ENCODE measurements at places on chromosomes 3 and 15. TPM values are rescaled to one million over a fixed set of nuclear protein-coding genes. Genes with fewer than 3 reads are reported as not detected.

DNA sequence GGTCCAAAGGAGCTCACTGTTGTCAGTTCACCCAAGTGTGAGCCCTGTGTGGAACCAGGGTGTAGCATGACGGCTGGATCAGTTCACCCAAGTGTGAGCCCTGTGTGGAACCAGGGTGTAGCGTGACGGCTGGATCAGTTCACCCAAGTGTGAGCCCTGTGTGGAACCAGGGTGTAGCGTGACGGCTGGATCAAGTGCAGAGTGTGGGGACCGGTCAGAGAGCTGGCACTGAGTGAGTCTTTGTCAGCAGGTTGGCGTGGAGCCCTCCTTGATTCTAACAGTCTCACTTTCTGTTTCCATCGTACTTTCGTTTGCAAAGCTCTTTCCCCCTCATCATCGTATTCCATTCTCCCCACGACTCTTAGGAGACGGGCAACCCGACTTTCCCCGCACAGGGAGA, 57.9 kb upstream of the DLG1 start:
- no peak for DNase-seq
- peaks cover 31% of the 10 kb centered on the region for H3K36me3 ChIP-seq
- no peak overlapping the region for H3K4me3 ChIP-seq
- no peak overlapping the region for H3K27ac ChIP-seq
- H3K27me3 ChIP-seq: peaks cover 7% of the 10 kb centered on the region

DNA sequence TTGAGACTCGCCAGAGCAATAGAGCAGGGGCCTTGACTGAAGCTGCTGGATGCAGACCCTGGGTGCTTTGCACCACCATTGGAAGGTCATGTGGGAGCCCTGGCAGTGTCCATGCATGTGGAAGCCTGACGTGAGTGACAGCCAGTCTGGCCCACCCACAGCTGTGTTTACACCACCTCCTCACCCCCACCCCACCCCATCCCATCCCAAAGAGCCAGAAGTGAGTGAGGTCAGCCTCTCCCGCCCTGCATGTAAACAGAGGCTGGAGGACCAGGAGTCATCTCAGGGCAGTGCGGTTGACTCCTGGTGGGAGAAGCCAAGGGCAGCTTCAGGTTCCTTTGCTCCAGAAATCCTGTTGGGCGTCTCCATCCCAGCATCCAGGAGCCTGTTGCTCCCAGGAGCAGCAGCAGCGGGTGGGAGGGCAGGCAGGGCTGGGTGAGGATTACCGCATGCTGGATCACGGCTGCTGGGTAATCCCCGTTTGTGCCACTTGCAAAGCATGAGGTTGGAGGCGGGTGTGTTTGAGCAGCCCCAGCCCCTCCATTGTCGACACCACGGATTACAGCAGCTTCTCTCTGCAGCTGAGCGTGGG, 44.6 kb downstream of the CORO2B start:
- DNase-seq: no peak
- no peaks in the 10 kb centered on the region for H3K36me3 ChIP-seq
- peaks cover 24% of the 10 kb centered on the region for H3K4me1 ChIP-seq
- no peaks in the 10 kb centered on the region for H3K27me3 ChIP-seq

GRCh38 chr3:50168388-50168787, 13.3 kb downstream of the SEMA3F start:
- no peak for DNase-seq
- H3K4me3 ChIP-seq: no peak overlapping the region
- H3K36me3 ChIP-seq: peaks cover 10% of the 10 kb centered on the region
- H3K4me1 ChIP-seq: peaks cover 50% of the 10 kb centered on the region

IRAK2 gene
- total RNA-seq: 0.71 TPM

GCNT3 gene
- total RNA-seq: 0.20 TPM

DNA sequence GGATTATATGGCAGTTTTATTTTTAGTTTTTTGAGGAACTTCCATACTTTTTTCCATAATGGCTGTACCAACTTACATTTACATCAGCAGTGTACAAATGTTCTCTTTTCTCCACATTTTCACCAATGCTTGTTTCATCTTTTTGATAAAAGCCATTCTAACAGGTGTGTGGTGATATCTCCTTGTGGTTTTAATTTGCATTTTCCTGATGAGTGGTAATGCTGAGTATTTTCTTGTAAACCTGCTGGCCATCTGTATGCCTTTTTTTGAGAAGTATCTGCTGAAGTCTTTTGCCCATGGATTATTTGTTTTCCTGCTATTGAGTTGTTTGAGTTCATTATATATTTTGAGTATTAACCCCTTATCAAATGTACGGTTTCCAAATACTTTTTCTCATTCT, 50.6 kb downstream of the RPL39L start:
- H3K36me3 ChIP-seq: peaks cover 29% of the 10 kb centered on the region
- H3K4me1 ChIP-seq: peaks cover 13% of the 10 kb centered on the region
- H3K27ac ChIP-seq: no peak overlapping the region
- no peak overlapping the region for H3K4me3 ChIP-seq

PODXL2 gene
- total RNA-seq: 37.8 TPM

- no peak overlapping the region for H3K4me3 ChIP-seq
- H3K27me3 ChIP-seq: no peaks in the 10 kb centered on the region
- H3K27ac ChIP-seq: no peak overlapping the region
- peaks cover 14% of the 10 kb centered on the region for H3K4me1 ChIP-seq
- DNase-seq: no peak
Measured at GRCh38 chr3:168028086-168028485, 67.6 kb downstream of the GOLIM4 start.

GRCh38 chr15:60591496-60592370, 112.8 kb upstream of the ICE2 start:
- peak overlapping the region; percentile 73 for H3K4me3 ChIP-seq
- no peak overlapping the region for H3K27ac ChIP-seq
- DNase-seq: peak; percentile 65
- peaks cover 32% of the 10 kb centered on the region for H3K4me1 ChIP-seq
- H3K27me3 ChIP-seq: peaks cover 41% of the 10 kb centered on the region

DNA sequence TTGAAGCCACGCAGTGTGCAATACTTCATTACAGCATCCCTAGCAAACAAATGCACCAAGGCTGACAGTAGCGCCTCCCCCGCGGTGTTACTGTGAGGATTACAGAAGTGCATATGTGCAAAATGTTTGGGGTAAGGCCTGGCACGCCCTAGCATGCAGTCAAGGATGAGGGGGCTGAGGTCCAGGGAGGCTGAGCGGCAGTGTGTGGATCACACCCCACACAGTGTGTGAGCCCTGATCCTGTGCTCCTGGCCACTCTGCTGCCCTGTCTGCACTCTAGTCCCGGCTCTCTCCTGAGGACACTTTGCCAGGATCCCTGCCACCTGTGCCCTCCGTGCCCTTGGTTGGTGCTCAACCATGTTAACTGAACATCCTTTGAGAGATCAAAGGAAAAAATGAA, 71.3 kb downstream of the WNT7A start:
- H3K27ac ChIP-seq: no peak overlapping the region
- no peak for DNase-seq
- peaks cover 6% of the 10 kb centered on the region for H3K27me3 ChIP-seq
- no peak overlapping the region for H3K4me3 ChIP-seq
- no peaks in the 10 kb centered on the region for H3K4me1 ChIP-seq

GRCh38 chr3:45119824-45120358, 26.3 kb downstream of the CDCP1 start:
- no peak overlapping the region for H3K4me3 ChIP-seq
- 0 out of 2 replicates have a peak, but pooled peaks cover 2% of the 10 kb centered on the region for H3K4me1 ChIP-seq
- no peaks in the 10 kb centered on the region for H3K36me3 ChIP-seq
- no peak for DNase-seq
- H3K27me3 ChIP-seq: no peaks in the 10 kb centered on the region

DNA sequence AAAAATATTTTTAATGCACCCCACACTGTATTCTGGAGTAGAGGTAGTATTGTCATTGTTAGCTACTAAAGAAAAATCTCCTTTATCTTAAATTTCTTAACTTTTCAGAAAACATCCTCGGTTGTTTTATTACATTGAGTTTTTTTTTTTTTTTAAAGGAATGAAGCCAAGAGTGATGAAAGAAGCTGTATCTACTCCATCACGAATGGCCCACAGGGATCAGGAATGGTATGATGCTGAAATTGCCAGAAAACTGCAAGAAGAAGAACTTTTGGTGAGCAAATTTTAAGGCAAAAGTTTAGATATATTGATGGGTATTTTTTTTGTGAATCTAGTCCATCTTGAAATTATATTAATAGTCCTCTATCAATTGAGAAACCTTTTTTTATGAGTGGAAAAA, 49.7 kb upstream of the UTS2B start:
- no peaks in the 10 kb centered on the region for H3K27me3 ChIP-seq
- H3K36me3 ChIP-seq: peaks cover 15% of the 10 kb centered on the region
- no peak overlapping the region for H3K27ac ChIP-seq
- DNase-seq: no peak
- no peak overlapping the region for H3K4me3 ChIP-seq

PLXNA1 gene
- 53.0 TPM for total RNA-seq

- H3K27me3 ChIP-seq: peaks cover 4% of the 10 kb centered on the region
- H3K4me1 ChIP-seq: peaks cover 57% of the 10 kb centered on the region
- H3K36me3 ChIP-seq: no peaks in the 10 kb centered on the region
- peak overlapping the region; percentile 74 for H3K27ac ChIP-seq
Measured at GRCh38 chr15:73786538-73786937, 33.4 kb upstream of the INSYN1 start.

DNA sequence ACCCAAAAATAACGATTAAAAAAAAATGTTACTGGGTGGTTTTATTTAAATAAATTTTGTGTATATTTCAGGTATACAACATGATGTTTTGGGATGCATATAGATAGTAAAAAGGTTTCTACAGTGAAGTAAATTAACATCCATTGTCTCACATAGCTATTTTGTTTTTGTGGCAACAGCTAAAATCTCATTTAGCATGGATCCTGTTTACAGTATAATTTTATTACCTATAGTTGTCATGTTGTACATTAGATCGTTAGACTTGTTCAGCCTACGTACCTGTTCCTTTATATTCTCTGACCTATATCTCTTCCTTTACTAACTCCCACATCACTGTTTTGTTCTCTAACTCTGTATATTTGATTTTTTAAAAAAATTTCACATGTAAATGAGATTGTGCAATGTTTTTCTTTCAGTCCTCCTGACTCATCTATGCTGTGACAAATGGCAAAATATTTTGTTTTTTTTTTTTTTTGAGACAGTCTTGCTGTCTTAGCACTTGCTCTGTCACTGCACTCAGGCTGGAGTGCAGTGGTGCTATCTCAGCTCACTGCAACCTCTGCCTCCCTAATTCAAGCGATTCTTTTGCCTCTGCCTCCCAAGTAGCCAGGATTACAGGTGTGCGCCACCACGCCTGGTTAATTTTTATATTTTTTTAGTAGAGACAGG, 45.6 kb downstream of the OIP5 start:
- DNase-seq: no peak
- H3K36me3 ChIP-seq: peaks cover 48% of the 10 kb centered on the region
- H3K4me3 ChIP-seq: no peak overlapping the region
- H3K4me1 ChIP-seq: peaks cover 25% of the 10 kb centered on the region

- no peak for DNase-seq
- peaks cover 9% of the 10 kb centered on the region for H3K4me1 ChIP-seq
- no peaks in the 10 kb centered on the region for H3K36me3 ChIP-seq
Measured at GRCh38 chr3:190716961-190717360, 145.5 kb downstream of the GMNC start.

QARS1 gene
- total RNA-seq: 433 TPM

DNA sequence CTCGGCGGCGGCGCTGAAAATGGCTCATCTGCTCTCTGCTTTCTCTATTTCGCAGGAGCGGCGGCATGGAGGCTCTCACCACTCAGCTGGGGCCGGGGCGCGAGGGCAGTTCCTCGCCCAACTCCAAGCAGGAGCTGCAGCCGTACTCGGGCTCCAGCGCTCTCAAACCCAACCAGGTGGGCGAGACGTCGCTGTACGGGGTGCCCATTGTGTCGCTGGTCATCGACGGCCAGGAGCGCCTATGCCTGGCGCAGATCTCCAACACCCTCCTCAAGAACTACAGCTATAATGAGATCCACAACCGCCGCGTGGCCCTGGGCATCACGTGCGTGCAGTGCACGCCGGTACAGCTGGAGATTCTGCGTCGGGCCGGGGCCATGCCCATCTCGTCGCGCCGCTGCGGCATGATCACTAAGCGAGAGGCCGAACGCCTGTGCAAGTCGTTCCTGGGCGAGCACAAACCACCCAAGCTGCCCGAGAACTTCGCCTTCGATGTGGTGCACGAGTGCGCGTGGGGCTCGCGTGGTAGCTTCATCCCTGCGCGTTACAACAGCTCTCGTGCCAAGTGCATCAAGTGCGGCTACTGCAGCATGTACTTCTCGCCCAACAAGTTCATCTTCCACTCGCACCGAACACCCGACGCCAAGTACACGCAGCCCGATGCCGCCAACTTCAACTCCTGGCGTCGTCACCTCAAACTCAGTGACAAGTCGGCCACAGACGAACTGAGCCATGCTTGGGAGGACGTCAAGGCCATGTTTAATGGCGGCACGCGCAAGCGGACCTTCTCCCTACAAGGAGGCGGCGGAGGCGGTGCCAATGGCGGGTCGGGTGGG, 790 bp downstream of the SKOR1 start:
- peaks cover 94% of the 10 kb centered on the region for H3K27me3 ChIP-seq
- peak; percentile 52 for DNase-seq
- H3K4me3 ChIP-seq: peak overlapping the region; percentile 57
- H3K36me3 ChIP-seq: no peaks in the 10 kb centered on the region
- peaks cover 63% of the 10 kb centered on the region for H3K4me1 ChIP-seq

DNA sequence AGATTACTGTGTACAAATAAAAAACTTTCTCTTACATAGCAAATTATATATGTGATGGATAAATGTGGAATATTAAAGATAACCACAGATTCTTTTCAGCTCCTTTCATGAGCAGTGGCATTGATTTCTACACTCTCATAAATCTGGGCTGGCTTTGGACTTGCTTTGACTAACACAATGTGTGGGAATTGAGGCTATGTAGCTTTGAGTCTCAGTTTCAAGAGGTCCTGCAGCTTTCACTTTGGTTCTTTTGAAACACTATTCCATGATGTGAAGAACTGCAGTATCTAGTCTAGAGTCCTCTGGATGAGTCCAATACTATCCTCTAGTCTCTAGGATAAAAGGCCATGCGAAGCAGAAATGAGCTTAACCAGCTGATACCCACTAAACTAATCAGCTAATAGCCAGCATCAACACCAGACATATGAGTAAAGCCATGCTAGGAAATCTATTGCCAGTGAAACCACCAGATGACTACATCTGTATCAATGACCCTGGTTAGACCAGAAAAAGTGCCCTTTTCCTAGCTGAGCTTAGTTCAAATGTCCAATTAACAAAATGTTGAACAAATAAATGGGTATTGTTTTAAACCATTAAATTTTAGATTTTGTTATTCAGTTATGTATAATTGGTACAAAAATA, 274.9 kb upstream of the ZPLD1 start:
- H3K4me3 ChIP-seq: no peak overlapping the region
- H3K4me1 ChIP-seq: no peaks in the 10 kb centered on the region
- DNase-seq: no peak
- H3K27ac ChIP-seq: no peak overlapping the region
- H3K36me3 ChIP-seq: no peaks in the 10 kb centered on the region
- H3K27me3 ChIP-seq: no peaks in the 10 kb centered on the region

- peaks cover 58% of the 10 kb centered on the region for H3K4me1 ChIP-seq
- DNase-seq: no peak
- peaks cover 9% of the 10 kb centered on the region for H3K36me3 ChIP-seq
- H3K27ac ChIP-seq: no peak overlapping the region
Measured at GRCh38 chr3:53256704-53257055, 858 bp upstream of the TKT start.

GRCh38 chr15:99154271-99154670, 49.4 kb downstream of the SYNM start:
- DNase-seq: no peak
- no peak overlapping the region for H3K4me3 ChIP-seq
- H3K27me3 ChIP-seq: no peaks in the 10 kb centered on the region
- peaks cover 12% of the 10 kb centered on the region for H3K4me1 ChIP-seq
- peaks cover 21% of the 10 kb centered on the region for H3K36me3 ChIP-seq
- H3K27ac ChIP-seq: no peak overlapping the region

- no peak overlapping the region for H3K4me3 ChIP-seq
- H3K27ac ChIP-seq: no peak overlapping the region
- H3K36me3 ChIP-seq: peaks cover 53% of the 10 kb centered on the region
- H3K4me1 ChIP-seq: no peaks in the 10 kb centered on the region
Measured at GRCh38 chr3:1252061-1252430, 159.2 kb downstream of the CNTN6 start.

CFAP20DC gene
- 6.1 TPM for total RNA-seq
